ENCODE measurements at places on chromosomes 11 and 22. TPM values are rescaled to one million over a fixed set of nuclear protein-coding genes. Genes with fewer than 3 reads are reported as not detected.
A peak's percentile ranks its signal among the peaks of the same experiment; 100 is the strongest.

GRCh38 chr11:122920579-122920978 is 38.0 kb downstream of the JHY start:
- no peak for DNase-seq

GRCh38 chr11:77309401-77310085 is 8.1 kb upstream of the GDPD4 start:
- no peak for DNase-seq

DNA sequence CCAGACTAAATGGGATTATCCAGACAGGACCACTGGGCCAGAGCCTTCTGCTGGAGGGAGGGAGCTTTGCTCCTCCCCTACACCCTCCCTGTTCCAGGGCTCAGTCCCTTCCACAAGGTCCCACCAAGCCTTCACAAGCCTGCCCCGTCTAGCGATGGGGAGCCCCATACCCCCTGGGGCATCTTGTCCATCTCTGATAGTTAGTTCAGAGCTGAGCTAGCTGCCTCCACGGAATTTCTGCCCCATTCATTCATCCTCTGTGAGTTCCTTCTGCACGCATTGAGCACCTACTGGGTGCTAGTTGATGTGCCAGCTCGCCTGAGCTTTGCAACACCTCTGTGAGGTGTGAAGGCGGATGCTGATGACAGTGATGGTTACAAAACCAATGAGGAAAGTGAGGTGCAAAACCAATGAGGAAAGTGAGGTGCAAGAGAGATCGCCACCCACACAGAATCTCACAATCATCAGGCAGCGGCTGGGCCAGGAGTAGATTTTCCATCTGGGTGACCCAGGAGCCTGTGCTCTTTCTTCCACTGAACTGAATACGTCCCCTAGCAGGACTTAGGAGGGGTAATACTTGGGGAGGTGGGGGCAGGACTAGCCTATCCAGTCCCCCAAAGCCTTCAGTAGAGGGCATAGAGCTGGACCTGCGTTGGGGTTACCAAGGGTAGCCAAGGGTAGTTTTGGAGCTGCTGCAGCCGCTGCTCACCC is 21.5 kb upstream of the CBX7 start:
- no peak for DNase-seq

GRCh38 chr11:45248501-45249011 is 37.6 kb downstream of the SYT13 start:
- DNase-seq, result no peak

DNA sequence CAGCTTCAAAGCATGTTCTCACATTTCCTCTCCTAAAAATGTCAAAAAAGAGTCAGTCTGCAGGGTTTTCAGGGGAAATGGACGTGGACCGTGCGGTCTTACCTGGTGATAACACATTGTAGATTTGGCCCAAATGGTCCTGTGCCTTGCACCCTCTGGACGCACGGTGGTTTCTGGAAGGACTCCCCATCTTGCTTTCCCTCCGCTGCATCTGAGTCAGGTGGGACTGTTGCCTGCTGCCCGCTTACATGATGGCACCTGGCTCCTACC is 1290.1 kb downstream of the TBC1D22A start:
- no peak for DNase-seq

DNA sequence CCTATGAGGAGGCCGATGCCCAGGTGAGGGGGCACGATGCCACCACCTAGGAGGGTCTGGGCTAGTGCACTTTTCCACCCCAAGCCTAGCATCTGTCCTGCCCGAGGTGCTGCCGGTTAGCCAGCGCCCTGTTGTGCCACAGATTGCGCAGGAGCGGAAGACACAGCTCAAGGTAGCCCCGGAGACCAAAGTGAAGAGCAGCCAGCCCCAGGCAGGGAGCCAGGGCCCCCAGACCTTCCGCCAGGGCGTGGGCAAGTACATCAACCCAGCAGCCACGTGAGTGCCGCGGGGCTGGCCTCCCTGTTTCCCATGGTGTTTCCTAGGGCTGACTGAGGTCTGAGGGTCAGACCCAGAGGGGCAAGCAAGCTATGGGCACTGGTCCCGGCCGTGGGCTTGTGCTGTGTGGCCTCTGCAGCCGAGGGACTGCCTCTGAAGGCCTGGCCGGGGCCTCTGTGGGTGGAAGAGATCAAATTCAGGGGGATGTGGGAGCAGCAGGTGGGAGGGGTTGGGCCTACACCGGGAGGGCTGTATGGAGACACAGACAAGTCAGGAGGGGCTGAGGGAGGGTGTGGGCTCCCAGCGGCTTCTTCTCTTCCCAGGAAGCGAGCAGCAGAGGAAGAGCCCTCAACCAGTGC is 29.1 kb downstream of the PPIL2 start:
- DNase-seq, result no peak

DNA sequence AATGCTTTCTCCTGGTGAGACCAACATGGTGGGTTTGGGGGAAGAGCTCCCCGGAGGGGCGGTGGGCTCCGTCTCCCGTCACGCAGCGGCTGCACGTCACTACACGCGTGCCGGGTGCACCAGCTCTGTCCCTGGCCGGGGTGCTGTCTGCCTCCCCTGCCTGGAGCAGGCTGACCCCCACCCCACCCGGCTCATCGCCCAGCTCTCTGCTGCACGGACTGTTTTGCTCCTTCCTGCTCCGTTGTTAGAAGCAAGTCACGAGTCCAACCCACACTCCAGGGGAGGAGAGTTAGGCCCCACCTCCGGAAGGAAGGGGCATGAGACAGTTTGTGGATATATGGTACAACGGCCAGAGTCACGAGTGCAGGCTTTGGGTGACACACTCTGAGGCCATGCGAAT is 364.9 kb downstream of the BRD1 start:
- DNase-seq, result no peak

- DNase-seq, result no peak
These were observed 37.3 kb downstream of the LRP5 start for GRCh38 chr11:68349461-68350249.

- peak; percentile 66 for DNase-seq
These were observed 3.5 kb downstream of the OSM start for GRCh38 chr22:30262917-30263741.

- DNase-seq, result no peak
These were observed 11.2 kb downstream of the GUCD1 start for GRCh38 chr22:24543679-24544243.

P2RY2 gene
- 1.6 TPM for polyA plus RNA-seq

DNA sequence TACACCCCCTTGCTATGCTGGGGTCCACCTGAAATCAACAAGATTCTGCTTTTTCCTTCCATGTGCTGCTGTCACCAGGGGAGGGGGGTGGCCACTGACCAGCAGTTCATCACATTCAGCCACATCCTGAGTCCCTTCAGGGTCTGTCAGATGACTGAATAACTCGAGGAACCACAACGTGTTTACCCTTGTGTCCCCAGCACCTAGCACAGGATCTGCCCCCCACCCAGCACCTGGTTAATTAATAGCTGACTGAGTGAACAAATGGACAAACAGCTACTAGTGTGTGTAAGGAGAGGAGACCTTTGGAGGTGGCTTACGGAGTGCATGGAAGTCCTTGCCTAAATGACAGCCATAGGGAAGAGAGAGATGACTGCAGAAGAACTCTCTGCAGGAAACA is 119.5 kb upstream of the NCAM1 start:
- DNase-seq, result no peak

SIK2 gene
- 21.6 TPM for polyA plus RNA-seq

- DNase-seq, result no peak
These were observed 56.0 kb upstream of the SHISAL1 start for GRCh38 chr22:44368611-44369292.

- DNase-seq, result no peak
These were observed 74.8 kb downstream of the TRMU start for GRCh38 chr22:46410291-46410808.

CLMP gene
- polyA plus RNA-seq, result 25.0 TPM

GRCh38 chr11:2187280-2187707 is 15.7 kb upstream of the TH start:
- DNase-seq, result no peak

GRCh38 chr22:25362215-25362882 is 142.9 kb downstream of the CRYBB2 start:
- DNase-seq, result peak; percentile 64

DNA sequence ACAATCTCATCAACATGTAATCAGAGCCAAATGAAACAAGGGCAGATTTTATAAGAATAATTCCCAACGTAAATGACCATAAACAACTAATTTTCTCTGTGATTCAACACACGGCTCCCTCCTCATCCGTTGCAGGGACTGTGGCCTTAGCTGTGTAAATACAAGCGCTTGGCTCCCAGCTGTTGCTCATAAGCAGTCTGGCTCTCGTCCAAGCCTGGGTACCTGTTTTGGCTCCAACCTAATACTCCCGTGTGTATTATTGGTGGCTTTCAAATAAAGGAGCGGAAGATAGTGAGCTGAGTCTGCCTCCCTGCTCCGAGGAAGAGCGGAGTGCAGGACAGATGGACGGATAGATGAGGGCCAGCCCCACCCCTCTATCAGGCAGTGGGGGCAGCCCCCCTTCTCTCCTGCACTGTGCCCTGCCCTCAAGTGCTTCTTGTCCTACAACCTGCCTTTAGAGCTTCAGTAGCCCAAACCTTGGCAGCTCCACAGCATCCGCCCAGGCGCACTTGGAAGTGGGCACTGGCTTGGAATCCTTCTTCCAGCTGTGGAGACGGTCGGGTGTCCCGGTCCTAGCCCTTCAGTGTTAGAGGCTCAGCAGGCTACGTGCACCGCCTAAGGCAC is 670.9 kb downstream of the BRD1 start:
- DNase-seq, result no peak

EIF1AD gene
- 20.3 TPM for polyA plus RNA-seq

DNA sequence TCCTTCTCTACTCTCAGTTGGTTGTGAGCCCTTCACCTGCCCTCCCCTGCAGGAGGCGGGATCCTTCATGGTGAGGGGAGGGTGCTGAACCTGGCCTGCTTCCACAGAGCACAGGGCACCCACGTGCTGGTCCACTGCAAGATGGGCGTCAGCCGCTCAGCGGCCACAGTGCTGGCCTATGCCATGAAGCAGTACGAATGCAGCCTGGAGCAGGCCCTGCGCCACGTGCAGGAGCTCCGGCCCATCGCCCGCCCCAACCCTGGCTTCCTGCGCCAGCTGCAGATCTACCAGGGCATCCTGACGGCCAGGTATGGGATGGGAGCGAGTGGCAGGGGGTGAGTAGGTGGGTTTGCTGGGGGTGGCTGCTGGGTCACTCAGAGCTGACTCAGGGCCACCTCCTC is 6.3 kb downstream of the SSH3 start:
- DNase-seq, result no peak

ALDH3B2 gene
- not detected for polyA plus RNA-seq

DNA sequence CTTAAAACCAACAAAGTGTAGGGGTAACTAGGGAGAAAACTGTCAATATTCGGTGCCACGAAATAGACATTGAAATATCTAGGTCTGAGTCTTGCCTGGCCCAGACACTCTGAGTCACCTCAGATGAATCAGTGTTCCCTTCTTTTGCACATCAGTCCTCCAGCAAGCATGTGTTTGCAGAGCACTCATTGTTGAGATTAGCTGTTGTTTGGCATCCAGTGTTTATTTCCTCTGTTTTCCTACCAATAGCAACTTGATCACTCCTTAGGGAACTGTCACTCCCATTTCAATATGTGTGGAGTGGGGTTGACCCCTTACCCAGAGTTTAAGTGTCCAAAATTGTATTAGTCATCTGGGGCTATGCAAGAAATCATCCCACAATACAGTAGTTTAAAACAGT is 4.7 kb upstream of the ASCC2 start:
- peak; percentile 49 for DNase-seq

GRCh38 chr11:113473983-113474361 is 1.2 kb downstream of the DRD2 start:
- no peak for DNase-seq

DNA sequence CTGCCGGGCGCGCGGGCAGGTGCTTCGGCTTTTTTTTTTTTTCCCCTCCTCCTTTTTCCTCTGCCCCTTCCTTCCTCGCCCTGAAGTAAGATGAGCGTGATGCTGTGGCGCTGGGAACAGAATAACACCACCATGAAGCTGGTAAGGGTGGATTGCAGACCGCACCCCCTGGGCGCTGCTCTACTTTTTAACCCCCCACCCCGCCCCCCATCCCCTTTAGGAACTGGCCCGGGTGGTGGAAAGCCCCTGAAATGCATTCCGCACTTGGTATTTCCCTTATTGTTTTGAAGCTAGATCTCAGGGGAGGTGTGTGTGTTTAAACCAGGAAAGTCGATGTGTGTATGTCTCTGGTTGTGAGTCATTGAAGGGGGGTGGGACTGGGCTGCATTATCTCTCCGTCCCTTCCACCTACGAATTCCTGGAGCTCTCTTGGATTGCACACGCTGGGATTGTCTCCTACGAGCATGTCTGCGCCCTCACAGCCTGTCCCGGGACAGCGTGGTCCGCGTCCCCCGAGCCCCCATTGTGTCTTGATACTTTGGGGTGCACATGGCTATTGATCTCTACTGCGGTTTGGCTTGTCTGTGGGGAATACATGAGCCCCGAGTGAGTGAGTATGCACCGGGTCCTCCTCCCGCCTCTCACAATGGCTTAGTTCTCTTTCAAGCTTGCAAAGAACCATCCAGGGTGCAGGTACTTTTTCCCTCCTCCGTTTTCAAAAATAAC is 64.9 kb downstream of the NAV2 start:
- no peak for DNase-seq

GRCh38 chr11:70760416-70761020 is 362.2 kb downstream of the CTTN start:
- no peak for DNase-seq

GRCh38 chr22:18096823-18097222 is 13.8 kb upstream of the TUBA8 start:
- no peak for DNase-seq

DNA sequence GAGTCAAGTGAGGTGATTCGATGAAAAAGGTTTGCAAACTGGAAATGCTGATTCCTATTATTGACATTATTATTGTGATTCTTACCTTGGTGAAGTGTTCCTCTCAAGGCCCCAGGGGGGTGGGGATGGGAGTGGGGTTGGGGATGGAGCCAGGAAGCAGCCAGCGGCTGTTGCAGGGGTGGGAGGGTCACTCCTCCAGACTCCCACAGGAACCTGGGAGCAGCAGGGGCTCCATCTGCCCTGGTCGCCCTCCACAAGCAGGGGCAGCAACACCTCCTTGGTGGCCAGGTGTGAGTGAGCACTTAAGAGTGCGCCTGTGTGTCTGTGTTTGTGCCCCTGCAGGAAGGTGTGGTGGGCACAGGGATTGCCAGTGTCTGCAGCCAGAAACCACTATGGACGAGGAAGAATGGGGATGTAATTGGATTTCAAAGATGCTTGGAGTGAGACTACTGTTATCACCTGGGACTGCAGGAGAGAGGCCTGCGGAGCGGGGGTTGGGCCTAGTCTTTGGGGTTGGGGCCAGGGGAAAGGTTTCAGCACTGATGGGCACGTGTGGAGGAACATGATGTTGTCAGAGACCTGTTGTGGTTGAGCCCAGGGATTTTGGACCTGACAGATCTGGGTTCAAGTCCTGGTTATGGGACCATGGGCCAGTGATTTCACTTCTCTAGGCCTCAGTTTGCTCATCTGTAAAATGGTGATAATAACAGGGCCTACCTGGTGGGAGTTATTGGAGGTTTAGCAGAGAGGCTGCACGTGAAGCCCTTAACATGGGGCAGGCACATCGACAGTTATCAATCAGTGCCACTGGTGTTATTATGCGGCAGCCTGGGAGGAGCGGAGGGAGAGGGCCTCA is 3.6 kb upstream of the TP53I11 start:
- no peak for DNase-seq

GRCh38 chr22:19638282-19639015 is 75.9 kb upstream of the SEPTIN5 start:
- no peak for DNase-seq
